ENCODE measurements at places on chromosomes 7 and 10.

DNA sequence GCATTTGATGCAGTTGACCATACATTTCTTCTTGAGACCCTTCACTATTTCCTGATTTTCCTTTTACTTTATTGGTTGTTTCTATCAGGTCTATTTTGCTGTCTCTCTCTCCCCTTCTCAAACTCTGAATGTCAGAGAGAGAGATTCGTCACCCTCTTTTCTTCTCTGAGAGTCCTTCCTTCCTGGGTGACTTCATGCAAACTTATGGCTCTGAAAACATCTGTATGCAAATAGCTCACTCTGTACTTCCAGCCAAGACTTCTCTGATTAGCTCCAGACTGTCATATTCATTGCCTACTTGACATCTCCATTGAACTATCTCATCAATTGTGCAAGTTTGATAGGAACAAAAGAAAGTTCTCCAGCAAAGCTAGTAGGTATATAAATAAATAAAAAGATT, 191.7 kb upstream of the KLF6 start:
- no peaks in the 10 kb centered on the region for H3K27me3 ChIP-seq
- no peak for DNase-seq
- no peak overlapping the region for H3K4me3 ChIP-seq
- H3K27ac ChIP-seq, result no peak overlapping the region

DNA sequence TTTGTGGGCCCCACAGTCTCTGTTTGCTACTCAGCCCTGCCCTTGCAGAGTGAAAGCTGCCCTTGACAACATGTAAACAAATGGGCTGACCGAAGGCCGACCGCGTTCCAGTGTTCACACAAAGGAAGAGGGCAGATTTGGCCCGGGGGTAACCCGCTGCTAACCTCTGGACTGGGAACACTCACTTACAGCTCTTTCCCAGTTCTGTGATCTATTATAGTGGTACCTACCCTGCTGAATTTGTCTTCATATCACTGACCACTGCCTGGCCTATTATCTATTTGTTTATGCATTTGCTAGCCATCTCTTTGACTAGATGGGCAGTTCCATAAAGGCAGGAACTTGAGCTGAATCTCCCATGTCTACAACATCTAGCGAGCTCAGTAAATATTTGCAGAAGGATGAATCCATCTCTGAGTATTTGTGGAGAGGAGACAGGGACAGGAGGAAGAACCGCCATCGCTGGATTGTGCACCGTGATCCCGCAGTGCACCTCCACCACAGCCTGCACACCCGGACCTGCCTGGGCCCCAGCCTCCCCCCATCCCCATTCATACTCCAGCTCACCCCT, 15.2 kb downstream of the SLC29A3 start:
- no peaks in the 10 kb centered on the region for H3K27me3 ChIP-seq
- no peaks in the 10 kb centered on the region for H3K36me3 ChIP-seq
- no peak overlapping the region for H3K27ac ChIP-seq
- H3K4me3 ChIP-seq, result no peak overlapping the region

GRCh38 chr7:131026297-131027000, 292.4 kb upstream of the KLF14 start:
- peak overlapping the region; percentile 77 for H3K27ac ChIP-seq
- H3K4me3 ChIP-seq, result no peak overlapping the region
- H3K27me3 ChIP-seq, result no peaks in the 10 kb centered on the region

DNA sequence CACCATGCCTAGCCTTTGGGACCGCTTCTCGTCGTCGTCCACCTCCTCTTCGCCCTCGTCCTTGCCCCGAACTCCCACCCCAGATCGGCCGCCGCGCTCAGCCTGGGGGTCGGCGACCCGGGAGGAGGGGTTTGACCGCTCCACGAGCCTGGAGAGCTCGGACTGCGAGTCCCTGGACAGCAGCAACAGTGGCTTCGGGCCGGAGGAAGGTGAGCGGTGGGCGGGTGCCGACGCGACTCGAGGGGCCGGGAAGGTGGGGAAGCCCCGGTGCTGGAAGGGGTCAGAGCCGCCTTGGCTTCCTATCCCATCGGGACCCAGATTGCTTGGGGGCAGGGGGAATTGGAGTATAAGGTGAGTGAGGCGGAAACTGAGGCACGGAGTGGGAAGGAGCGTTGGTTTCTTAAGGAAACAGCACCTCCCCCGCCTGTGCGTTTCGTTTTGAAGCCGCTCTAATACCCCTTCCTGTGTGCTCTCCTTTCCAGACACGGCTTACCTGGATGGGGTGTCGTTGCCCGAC, 547 bp downstream of the DDIT4 start:
- H3K4me3 ChIP-seq, result peak overlapping the region; percentile 97
- H3K4me1 ChIP-seq, result peaks cover 54% of the 10 kb centered on the region
- peak overlapping the region; percentile 94 for H3K27ac ChIP-seq

- H3K4me3 ChIP-seq, result no peak overlapping the region
- H3K27me3 ChIP-seq, result no peaks in the 10 kb centered on the region
- no peak for DNase-seq
These were observed 56.2 kb upstream of the PDCD4 start for GRCh38 chr10:110815354-110816004.

Data from T-helper 2 cell treated with Interferon-gamma antibody and Interleukin-4, amounts not matched to agents 5 μg/mL and 100 μg/mL, for 36 hours (primary cell).